Kidney (tissue), 22 donors: ENCODE measurements at places on chromosomes 1 and 21.

- peak; percentile 46 for DNase-seq
Measured at GRCh38 chr21:45211661-45212060, 76.0 kb downstream of the POFUT2 start.

DNA sequence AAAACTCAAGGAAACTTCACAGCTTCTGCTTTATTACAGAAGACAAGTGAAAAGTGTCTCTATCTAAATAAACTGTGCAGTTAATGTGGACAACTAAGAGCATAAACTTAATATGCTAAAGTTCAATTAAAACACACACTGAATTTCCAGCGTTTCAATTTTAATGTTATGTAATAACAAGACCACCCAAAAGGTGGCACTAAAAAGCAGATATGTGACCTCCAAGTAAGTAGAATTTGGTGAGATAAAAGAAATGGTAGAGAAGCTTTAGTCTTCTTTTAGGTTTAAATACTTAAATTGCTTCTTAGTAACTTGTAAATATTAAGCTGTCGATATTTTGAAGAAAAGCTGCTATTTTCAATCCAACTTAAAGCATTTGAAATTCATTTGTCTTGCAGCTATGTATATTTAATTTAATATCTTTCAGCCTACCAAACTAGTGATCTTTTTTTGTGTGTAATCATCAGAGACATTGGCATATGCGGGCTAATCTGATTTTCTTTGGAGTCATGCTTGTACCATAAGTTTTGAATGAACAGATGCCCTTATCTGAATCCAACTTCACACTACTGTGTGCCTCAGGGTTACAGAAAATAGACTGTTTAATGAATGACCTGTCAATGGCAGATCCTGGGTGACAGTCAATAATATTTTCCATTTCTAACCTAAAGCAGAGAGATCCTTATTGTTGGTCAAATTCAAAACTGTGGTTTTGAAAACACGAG lies 36.5 kb upstream of the ADAMTS1 start:
- DNase-seq, result no peak

GRCh38 chr1:163202833-163203451 lies at the start of gene RGS5:
RGS5 (minus strand) TSS chr1:163202916; CDS start chr1:163202835, 81 bp downstream.
- peak; percentile 42 for DNase-seq

- no peak for DNase-seq
Measured at GRCh38 chr1:83060651-83061390, 938.1 kb downstream of the TTLL7 start.

DNA sequence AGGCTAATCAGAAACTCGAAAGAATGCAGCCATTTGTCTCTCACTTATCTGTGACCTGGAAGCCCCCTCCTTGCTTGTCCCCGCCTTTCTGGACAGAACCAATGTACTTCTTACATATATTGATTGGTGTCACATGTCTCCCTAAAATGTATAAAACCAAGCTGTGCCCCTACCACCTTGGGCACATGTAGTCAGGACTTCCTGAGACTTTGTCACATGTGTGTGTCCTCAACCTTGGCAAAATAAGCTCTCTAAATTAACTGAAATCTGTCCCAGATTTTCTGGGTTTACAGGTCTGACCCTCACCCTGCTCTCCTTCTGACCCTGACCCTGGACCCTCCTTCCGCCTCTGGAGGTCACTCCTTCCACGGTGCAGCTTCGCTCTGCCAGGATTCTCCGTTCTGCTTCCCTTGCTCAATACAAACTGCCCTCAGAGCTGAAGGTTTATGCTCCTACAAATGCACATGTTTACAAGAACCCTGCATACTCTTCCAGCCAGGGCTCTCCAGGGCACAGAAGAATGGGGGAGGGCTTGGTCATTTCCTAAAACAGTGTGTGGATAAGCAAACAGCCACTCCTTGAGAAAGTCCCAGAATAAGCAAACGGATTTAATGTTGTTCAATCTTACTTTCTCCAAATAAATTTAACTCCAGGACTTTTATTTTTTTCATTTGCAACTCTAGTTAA lies 160.5 kb downstream of the ACTL8 start:
- DNase-seq, result no peak

GRCh38 chr1:234597894-234598293 lies 12.1 kb downstream of the IRF2BP2 start:
- no peak for DNase-seq

DNA sequence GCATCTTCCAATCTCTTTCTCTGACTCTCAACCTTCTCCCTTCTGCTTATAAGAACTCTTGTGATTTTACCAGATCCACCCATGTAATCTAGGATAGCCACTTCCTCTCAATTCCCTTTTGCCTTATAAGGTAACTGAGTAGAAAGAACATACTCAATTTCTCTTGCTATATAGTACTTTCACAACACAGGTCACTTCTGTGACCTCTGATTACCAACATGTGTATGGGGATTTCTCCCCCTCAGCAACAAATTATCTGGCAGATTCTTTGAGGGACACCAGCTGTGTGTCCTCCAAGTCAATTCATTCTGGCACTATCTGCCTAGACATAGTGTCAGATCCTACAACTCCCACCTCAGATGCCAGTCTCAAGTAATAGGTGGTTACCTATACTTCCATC lies 62.5 kb downstream of the IL23R start:
- DNase-seq, result no peak

DNA sequence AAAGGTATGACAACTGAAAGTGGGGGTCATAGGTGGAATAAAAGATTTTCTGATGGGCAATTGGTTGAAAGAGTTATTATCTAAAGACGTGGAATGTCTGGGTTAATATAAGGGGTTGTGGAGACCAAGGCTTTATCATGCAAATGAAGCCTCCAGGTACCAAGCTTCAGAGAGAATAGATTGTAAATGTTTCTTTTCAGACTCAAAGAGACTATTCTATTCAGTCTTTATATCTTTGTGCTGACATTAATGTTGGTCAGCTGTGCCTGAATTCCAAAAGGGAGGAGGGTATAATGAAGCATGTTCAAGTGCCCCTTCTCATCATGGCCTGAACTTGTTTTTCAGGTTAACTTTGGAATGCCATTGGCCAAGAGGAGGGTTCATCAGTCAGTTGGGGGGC lies 145.3 kb downstream of the SETD4 start:
- DNase-seq, result no peak

DNA sequence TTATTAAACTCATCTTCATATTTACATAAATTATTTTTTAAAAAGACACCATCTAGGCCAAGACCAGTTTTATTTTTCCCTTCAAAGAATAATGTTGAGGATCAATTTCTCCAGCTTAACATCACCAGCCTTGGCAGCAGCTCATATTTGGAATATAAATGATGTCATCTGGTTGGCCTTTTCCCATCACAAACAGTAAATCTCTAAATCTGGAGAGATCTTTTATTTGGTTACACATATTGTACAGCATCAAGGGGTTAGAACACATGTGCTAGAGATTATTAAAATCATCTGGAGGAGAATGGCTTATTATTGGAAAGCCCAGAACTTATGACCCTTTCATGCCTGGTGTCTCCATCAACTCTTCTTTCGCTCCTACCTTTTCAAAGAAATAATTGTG lies 508.8 kb downstream of the PLPP3 start:
- no peak for DNase-seq

DNA sequence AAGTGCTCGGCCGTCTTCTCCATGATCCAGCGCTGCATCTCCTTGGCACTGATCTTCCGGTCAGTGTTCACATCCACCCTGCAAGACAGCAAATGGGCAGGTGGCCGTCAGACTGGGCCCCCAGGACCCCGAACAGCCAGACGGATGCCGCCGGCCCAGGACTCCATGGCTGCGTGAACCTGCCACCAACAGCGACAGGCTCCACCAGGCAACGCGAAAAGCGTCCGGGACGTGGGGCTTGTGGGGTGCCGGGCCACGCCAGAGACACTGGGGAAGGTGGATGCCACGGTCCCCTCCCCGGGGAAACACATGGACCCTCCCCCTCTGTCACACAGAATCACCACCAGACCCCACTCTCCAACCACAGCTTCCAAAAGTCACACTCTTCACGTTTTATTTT lies 7.9 kb downstream of the SDF4 start:
- no peak for DNase-seq

- no peak for DNase-seq
Measured at GRCh38 chr1:97245682-97246081, 524.1 kb downstream of the PTBP2 start.

GRCh38 chr1:9292361-9293240 lies at the start of gene SPSB1:
SPSB1 (plus strand) TSS chr1:9292894; CDS start chr1:9355892, 62,998 bp downstream.
- DNase-seq, result peak; percentile 91

- DNase-seq, result peak; percentile 93
Measured at GRCh38 chr1:201649761-201650622, 111.1 kb downstream of the NAV1 start.

DNA sequence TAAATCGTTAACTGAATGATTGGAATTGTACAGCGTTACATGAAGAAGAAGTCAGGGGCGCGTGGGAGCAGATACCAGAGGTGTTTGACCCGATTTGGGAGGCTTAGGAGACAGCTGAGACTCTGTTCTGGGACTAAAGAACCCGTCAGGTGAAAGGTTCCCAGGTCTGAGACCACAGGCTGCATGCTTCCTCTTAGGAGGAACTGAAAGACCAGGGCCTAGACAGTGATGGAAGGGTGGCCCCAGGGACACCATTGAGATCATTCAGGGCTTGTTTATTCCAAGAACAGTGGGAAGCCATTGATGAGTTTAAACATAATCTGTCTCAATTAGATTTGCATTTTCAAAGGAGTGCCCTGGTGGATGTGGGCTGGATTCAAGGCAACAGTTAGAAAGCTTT lies 904 bp downstream of the KLF17 start:
- no peak for DNase-seq

GRCh38 chr1:1232208-1232795 lies at the start of gene B3GALT6:
B3GALT6 (plus strand) TSS chr1:1232237; CDS start chr1:1232279, 42 bp downstream.
- DNase-seq, result peak; percentile 79

GRCh38 chr1:185291159-185291558 lies 25.9 kb downstream of the IVNS1ABP start:
- no peak for DNase-seq

- no peak for DNase-seq
Measured at GRCh38 chr21:35142036-35142815, 93.1 kb upstream of the RUNX1 start.

DNA sequence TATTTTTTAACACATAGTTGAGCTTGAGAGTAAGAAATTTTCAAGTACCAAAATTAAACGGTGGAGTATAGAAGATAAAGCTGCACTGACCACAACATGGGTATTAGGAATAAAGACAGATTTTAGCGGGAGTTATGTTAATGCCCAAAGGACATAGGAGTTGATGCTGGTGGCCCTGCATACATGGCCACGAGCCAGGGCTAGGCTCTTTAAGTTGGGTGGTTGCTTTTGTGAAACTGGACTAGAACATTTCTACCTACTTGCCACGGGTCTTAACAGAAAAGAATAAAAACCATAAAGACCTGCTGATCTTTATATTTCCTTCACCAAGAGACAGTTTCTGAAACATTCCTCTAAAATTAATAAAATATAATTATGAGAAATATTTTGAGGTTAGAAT lies 14.9 kb downstream of the EDEM3 start:
- DNase-seq, result no peak

GRCh38 chr1:55184859-55185258 lies 30.3 kb downstream of the USP24 start:
- no peak for DNase-seq

DNA sequence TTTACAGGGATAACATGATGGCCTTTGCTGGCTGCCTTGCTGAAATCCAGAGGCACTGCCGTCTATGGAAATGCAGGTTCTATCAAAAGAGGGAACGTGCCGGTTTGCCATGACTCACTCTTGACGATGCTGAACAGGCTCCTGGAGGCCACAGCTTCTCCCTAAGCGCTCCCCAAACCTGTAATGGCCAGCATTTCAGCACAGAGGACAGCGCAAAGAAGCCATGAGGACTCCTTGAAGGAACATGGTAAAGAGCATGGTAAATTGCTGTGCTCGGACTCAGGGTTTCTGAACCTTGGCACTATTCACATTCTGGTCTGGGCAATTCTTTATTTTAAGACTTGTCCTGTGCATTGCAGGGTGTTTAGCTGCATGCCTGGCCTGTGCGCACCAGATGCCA lies 217.5 kb downstream of the CAMTA1 start:
- DNase-seq, result peak; percentile 27

- DNase-seq, result no peak
Measured at GRCh38 chr1:34858901-34859445, 576 bp downstream of the SMIM12 start.

- peak; percentile 66 for DNase-seq
Measured at GRCh38 chr21:44869781-44870747, 3.4 kb downstream of the PTTG1IP start.

- no peak for DNase-seq
Measured at GRCh38 chr1:6025269-6026094, 20.2 kb upstream of the KCNAB2 start.

DNA sequence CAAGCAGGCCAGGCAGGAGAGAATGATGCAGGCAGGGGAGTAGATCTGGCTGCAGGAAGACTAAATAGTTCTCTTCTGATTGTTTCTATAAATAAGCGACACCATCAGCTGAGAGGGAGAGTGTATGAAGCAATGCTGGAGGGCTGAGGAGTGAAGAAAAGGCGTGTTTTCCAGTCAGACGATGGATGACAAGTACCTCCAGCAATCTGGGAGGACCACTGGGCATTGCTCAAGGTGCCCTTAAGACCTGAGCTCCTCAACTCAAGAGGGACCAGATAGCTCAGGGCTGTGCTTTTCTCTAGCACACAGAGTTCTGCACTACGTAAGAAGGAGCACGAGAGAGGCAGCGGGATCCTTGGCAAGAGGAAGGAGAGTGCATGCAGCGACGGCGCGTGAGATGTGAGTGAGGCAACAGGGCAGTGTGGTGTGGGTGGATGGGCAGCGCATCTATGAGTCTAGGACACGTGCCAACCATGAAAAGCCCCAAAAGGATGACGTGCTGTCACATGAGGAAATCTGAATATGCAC lies 36.0 kb downstream of the PABPC4 start:
- no peak for DNase-seq

DNA sequence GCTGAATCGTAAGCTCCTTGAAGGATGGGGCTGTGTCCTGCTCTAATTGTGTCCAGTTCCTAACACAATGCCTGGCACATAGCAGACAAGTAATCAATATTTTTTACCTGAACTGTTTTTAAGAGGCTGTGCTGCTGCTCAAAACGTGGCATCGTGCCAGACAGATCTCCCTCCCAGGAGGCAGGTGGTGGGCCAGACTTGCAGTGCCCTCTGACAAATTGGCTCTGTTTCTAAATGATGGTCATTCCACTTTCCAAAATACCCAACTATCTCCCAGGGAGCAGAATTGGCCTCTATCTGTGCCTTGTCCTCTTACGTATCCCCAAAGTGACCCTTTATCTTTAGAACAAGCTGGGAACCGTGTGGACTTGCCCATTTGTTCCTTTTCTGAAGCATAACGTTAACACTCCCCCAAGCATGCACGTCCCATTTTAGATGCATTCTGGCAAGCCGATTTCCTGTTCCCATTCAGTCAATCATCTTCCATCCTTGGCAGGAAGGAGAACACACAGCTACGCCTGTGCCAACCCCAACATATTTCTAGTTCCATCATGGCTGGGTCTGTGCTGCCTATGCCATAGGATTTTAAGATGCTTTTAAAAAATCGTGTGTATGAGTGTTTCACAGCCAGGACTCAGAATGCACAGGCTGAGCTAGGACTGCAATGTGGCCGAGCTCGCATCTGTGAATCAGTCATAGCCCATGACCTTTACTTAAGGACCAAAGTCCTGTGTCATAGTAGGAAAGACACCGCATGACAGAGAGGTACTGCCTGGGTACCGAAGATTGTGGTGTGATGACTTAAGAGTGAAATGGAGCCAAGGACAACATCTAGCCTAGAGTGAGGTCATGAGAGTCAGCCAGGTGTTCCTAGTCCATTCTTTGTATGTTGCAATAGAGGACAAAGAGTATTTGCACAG lies 408.6 kb downstream of the PRDM2 start:
- DNase-seq, result no peak

- DNase-seq, result no peak
Measured at GRCh38 chr1:78527706-78528105, 36.9 kb downstream of the PTGFR start.
